ENCODE measurements at places on chromosomes 1 and 21.

DNA sequence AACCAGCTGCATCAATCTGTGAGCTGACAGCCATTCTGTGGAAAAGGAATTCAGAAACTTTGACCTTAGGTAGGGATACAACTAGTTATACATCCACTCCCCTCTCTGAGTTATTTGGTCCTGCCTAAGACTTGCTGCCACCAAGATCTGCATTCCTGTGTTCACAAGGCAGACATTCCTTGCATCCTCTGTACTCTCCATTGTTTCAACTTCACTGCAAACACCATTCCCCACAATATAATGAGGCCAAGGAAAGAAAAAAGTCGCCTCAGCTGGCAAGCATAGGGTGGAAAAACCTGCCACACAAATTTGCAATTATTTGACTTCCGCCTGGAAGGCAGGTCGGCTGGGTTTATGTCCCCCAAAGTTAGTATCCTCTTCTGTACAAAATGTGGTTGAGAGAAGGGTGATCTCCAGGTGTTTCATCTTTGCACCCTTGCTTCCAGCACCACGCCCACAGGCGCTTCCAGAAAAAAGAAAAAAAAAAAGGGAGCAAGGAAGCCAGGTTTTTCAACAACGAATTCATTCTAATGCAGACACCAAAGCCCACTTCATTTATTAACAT is 676 bp upstream of the CTTNBP2NL start:
- DNase-seq, result no peak

- DNase-seq, result no peak
Observed at GRCh38 chr1:203686091-203686632, 59.5 kb downstream of the ATP2B4 start.

DNA sequence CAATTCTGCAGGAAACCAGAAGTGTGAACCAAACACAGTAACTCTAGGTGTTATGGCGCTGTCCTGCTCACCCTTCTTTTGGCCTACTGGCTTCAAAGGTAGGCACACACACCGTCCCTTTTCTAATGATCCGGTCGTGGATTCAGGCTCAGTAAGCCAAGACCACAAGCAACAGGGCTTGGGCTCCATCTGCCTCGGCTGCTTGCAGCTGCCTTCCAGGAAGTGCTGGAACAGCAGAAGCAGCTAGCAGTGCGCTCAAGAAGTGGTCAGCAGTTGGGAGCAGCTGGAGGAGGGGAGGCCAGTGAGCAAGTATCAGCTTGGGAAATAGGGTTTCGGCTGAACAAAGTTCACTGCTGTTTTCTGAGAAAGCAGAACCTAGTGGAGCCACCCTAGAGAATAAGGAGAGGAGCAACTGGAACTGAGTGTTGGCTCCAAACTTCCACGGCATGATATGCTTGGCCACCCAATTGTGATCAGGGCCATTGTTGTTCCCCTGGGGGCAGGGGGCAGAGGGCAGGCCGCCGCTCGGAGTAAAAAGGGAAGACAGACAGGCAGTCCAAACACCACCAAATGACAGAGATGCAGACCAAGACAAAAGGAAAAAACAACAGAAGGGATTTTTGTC is 173.4 kb downstream of the TOMM20 start:
- DNase-seq, result no peak

DNA sequence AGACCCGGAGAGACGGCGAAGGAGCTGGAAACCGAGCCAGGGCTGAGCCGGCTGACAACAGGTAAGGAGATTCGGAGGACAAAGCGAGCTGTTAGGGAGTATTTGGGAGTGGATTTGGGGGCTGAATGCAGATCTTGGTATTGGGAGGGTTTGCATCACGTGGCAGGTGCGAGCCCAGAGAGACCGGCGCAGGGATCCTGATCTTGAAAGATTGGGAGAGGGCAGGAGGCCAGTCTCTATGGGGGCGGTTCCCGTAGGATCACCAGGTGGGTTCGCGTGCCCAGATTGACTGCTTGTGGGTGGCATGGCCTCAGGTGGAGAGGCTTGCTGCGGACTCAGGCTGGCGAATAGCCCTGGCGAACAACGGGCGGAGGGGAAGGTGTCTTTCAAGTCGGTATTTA is 204 bp downstream of the CIART start:
- DNase-seq, result no peak

- no peak for DNase-seq
Observed at GRCh38 chr1:8396786-8397406, 79.0 kb downstream of the SLC45A1 start.

DNA sequence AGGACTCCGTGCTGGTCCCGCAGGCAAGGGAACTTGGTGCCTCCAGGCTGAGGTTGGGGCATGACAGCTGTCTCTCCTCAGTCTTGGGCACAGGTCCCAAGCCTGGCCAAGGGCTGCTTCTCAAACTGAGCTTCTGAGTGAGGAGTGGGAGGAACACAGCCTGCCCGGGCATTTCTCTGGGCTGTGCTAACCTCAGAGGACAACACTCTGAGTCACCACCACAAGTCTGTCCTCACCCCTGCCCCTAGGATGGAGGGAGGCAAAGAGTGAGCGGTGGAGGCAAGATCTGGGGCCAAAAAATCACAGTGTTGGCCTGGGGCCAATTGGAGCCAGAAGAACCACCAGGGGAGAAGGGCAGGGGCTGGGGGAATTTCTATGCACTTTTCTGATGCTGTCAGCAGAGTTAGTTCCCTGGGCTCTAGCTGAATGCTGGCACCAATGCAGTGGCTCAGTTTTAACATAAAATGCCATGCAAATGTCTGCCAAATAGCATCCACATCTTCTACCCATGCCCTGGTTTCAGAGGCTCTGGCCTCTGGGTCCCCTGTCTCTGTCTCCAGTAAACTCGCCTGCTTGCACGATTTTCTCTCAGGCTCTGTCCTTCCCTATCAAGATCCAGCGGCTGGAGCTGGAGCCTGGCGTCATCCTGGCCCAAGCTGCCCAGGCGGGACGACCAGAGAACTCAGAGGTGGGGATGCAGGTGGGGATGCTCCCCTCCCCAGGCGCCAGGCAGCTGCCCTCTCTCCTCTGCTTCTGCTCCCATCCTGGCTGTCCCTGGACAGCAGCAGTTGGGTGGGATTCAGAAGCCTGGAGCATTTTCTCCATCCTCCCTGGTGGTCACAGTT is 11.0 kb upstream of the CDK18 start:
- DNase-seq, result no peak

All from activated CD8-positive, alpha-beta memory T cell treated with anti-CD3 and anti-CD28 coated beads, Interleukin-2, amount 50 U/mL, for 4 hours (primary cell).